Activated T-helper 1 cell treated with anti-CD3 and anti-CD28 coated beads, Interleukin-12 subunit alpha, Interleukin-12 subunit beta, Interleukin-2, Interleukin-4 antibody, amounts not matched to agents 30 ng/mL and 10 ng/mL and 1 ng/mL, durations not matched to agents 14 hours and 24 hours and 36 hours (primary cell): ENCODE measurements at places on chromosomes 5 and 9. TPM values are rescaled to one million over a fixed set of nuclear protein-coding genes. Genes with fewer than 3 reads are reported as not detected.

Gene ZDHHC12
- total RNA-seq: 51.7 and 54.4 TPM in 2 replicates

Gene ECSCR
- total RNA-seq: 1.3 and 1.4 TPM in 2 replicates

- DNase-seq: no peak
Observed at GRCh38 chr9:22208846-22209585, 199.9 kb upstream of the CDKN2B start.

GRCh38 chr5:118722122-118723020 lies 266.0 kb downstream of the DTWD2 start:
- no peak for DNase-seq

DNA sequence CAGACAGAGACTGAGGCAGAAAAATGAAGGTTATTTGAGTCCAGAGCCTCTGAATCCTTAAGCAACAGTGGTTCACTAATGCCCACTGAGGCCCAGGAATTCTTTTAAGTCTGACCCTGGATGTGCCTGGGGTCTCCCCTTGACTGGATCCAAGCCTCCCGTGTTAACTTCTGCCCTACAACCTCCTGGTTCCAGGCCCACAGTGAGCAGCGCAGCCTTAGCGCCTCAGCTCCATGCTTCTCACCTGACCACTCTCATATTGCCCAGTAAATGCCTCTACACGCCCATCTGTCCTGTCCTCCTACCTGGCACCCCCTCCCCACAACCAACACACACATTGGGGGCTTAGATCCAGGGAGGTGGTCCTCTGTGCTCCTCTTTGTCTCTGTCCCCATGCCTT lies 6.4 kb downstream of the IL3 start:
- DNase-seq: no peak

DNA sequence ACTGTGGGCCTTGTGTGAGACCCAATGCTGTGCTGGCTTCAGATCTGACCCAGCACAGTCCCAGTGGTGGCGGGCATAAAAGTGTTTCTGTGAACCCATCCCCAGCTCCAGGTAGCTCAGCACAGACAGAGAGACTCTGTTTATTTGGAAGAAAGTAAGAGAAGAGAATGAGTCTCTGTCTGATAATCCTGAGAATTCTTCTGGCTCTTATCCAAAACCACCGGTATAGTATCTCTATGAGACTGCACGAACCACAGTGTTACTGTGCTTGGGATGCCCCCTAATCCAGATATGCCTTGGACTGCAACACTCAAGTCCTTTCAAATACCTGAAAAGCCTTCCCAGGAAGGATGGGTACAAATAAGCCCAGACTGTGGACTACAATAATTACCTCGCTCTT lies 1660.8 kb upstream of the ACO1 start:
- no peak for DNase-seq

- no peak for DNase-seq
Observed at GRCh38 chr9:114409103-114409780, 21.5 kb upstream of the AKNA start.

Gene SLC28A3
- total RNA-seq: 0.60 and 0.66 TPM in 2 replicates

Gene FAM219A
- 14.7 and 16.5 TPM in 2 replicates for total RNA-seq

- no peak for DNase-seq
Observed at GRCh38 chr5:21774801-21775200, 1078.3 kb downstream of the CDH12 start.

GRCh38 chr5:20590356-20590755 lies 602.4 kb upstream of the CDH18 start:
- DNase-seq: no peak

DNA sequence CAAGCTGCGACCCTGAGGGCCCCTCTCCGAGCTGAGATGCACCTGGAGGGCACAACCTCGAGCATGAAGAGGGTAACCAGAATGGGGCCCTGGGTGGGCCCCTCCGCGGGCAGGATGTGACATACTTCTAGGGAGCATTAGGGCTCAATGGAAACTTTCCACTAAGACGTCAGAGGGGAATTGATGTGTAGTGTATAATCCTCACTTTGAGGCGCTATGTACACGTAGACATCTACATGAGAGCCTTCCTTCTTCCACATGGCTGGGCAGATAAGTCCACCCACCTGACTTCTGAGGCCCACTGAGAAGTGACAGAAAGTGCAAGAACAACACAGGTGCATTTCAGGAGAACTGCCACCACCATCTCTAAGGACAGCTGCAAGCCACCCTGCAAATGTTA lies 61.0 kb downstream of the DAP start:
- no peak for DNase-seq

GRCh38 chr9:97830884-97831829 lies 21.9 kb upstream of the FOXE1 start:
- no peak for DNase-seq

DNA sequence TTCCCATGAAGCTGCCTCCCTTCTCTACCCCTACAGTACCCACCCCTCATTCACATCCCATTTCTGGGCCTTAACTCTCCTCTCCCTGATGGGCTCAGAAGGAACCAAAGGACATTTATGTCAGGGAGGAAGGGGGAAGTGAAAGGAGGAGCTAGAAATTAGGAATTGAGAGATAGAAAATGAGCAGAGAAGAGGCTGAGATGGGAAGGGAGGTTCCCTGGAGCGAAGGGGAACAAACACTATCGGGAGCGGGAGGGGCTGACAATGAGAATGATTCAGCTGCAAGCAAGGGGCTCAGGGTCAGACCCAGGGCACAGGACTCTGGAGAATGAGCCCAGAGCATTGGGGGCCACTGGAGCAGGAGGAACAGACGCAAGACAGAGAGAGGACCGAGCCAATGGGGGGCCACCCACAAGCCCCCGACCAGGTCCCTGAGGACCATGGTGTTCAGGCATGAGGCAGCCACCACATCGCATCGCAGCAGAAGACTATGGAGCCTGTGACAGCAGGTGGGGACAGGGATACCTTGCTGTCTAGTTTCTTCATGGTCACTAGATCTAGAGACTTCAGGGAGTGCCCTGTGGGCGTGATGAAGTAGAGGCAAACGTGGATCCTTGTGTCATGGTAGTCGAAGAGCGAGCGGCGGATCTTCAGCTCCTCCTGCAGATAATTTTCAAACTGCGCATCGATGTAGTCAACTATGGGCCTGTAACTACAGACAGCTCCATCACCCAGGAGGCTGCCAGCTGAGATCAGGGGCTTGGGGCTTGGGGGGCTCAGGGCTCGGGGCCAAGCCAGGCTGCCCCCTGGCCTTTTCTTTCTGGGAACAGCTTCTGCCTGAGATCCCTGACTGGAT lies 13.6 kb downstream of the SEPTIN8 start:
- DNase-seq: no peak

DNA sequence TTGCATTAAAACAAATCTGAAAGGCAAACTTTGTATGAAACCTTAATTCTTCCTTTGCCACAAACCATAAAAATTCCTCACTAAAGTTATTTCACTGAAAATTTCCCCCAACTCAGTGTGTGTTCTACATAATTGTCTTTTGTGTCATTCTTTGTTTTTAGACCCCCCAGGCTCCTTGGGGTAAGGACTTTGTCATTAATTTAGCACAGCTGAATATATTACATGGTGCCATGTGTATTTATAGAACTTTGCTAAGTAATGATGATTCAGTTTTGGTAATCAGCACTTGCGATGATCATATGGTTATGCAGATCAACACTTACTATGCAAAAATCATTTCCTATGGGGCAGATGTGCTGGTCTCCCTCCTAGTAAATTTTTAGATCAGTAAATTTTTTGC lies 712.1 kb upstream of the MEF2C start:
- no peak for DNase-seq

DNA sequence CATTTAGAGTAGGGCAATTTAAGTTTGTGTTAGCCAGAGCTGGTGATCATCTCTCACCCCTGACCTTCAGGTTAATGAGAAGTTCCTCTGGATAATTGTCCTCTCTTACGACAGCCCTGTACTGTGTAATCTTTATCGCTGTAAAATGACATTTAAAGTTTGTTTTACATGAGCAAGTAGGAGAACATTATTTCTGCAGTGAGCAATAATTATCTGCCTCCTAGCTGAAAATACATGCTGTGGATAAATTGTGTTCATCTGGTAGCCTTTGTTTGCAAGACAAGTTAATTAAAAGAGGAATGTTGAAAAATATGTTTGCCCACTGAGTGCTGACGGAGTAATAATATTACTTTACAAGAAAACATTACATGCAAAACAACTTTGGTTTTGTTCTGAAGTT lies 1083.8 kb upstream of the NUDT12 start:
- DNase-seq: no peak

GRCh38 chr9:130483371-130483971 lies 38.7 kb downstream of the ASS1 start:
- DNase-seq: no peak

DNA sequence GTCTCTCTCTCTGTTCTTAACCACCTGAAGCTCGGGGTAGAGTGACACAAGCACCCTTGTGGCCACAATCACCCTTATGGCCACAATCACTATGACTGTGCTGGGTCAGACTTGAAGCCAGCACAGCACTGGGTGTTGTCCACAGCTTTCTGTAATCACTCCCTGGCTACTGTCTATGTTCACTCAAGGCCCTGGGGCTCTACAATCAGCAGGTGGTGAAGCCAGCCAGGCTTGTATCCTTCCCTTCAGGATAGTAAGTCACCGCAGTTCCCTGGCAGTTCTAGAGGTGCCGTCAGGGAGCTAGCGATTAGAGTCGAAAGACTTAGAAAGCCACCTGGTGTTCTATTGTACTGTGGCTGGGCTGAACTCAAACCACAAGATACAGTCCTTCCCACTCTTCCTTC lies 44.2 kb downstream of the GDA start:
- DNase-seq: no peak

- no peak for DNase-seq
Observed at GRCh38 chr5:63233911-63234310, 655.3 kb downstream of the LRRC70 start.

Gene PRUNE2
- 0.27 and 0.57 TPM in 2 replicates for total RNA-seq
